ENCODE measurements at places on chromosomes 2 and 18.
A peak's percentile ranks its signal among the peaks of the same experiment; 100 is the strongest.

DNA sequence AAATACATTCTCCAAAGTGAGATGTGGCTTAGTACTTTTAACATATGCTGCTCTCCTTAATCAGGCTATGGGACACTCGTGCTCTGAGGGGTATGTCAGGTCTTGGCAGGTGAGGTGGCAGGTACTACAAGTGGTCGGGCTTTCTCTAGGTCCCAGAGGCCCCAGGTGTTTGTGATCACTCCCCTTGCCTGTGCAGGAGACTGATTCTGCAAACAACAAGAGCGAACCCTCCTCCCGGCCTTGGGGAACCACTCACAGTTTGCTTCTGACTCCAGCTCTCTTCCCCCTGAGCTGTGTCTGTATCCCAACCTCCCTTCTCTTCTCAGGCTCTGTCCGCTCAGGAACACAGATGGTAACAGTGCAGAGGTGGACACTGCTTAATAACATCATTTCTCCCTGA lies 48.1 kb downstream of the ATOH8 start:
- DNase-seq, result no peak

GRCh38 chr2:105235388-105236059 lies 6.0 kb upstream of the GPR45 start:
- DNase-seq, result peak; percentile 9

- DNase-seq, result no peak
These were observed at the start of gene TWIST2 for GRCh38 chr2:238847841-238848690. TWIST2 (plus strand) TSS chr2:238848085; CDS start chr2:238848216, 131 bp downstream.

- no peak for DNase-seq
These were observed 27.0 kb upstream of the TWIST2 start for GRCh38 chr2:238820916-238821315.

DNA sequence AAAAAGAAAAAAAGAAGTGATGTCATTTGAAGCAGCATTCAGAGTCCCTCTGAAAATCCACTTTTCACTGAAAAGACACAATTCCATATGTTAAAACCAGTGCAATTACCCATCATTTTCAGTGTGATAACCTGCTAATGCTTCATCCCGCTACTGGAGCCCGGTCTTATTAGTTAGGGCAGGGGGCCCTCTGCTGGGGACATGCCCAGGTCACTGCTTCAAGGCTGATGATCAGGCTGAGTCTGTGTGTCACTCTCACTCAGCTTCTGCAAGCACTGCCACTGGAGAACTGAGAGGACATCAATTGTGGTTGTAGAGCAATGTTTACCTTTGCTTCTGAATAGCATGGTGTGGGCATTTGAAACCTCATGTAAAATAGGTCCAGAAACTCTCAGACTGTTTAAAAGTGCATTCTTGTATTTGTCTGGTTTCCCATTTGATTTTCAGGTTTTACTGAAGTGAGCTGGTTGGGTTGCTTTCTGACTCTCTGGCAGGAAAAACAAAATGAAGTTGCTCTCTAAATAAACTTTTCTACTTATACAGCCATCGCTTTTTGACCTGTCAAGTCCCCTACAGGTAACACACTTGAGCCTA lies 49.2 kb upstream of the NXPH2 start:
- DNase-seq, result no peak

- DNase-seq, result no peak
These were observed 92.0 kb downstream of the WDR7 start for GRCh38 chr18:56743115-56743514.

GRCh38 chr18:39627936-39628335 lies 2062.3 kb upstream of the CELF4 start:
- DNase-seq, result no peak

DNA sequence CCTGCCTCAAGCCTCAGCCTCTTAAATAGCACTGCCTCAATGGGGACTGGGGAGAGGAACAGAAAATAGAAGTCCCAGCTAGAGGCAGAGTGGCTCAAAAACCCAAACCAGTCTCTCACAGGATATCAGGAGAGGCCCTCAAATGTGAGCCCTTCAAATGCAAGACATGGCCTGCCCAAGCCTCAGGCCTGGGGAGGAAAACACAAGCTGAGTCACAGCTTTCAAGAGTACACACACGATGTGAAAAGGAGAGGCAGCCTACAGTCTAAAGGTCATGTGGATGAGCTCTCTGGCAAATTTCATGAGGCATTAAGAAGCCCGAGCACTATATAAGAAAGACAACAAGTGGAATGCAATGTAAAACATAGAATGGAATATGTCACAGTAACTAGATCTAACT lies 316.6 kb upstream of the MEX3C start:
- DNase-seq, result no peak

DNA sequence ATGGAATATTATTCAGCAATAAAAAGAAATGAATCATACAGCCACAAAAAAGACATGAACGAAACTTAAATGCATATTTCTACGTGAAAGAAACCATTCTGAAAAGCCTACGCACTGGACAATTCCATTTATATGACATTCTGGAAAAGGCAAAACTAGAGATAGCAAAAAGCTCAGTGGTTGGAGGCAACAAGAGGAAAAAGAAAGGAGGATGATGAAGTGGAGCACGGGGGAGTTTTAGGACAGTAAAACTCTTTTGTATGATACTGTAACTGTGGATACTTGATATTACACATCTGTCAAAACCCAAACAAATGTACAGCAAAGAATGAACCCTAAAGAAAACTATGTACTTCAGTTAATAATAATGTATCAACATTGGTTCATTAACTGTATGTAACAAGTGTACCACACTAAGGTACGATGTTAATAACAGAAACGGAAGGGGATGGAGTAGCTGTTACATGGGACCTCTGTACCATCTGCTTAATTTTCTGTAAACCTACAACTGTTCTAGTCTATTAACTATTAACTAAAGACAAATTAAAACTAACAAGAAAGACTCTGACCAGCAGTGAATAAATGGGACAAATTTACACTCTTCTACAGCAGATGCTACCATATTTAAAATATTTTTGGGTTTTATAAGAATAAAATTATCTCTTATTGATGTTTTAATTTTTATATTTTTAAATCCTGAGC lies 31.5 kb downstream of the ROCK2 start:
- DNase-seq, result no peak

DNA sequence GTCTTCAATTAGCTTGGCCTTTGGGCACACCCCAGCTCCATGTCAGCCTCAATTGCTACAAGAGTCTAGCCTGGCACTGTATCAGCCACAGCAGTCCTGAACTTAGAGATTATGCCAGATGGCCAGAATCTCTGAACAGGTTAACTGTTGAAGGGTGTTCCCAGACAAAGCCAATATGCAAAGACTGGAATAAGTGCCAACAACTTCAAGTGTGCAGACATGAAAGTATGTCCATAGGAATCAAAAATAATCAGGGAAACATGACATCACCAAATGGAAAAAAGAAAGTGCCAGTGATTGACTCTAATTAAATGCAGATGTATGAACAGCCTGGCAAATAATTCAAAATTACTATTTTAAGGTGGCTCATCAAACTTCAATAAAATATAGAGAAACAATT lies 98.5 kb upstream of the DOCK10 start:
- DNase-seq, result no peak

Data from central memory CD4-positive, alpha-beta T cell (primary cell).